ENCODE measurements at places on chromosomes 13 and 19.

- no peak for DNase-seq
Measured at GRCh38 chr19:7953576-7953975, 10.1 kb upstream of the TIMM44 start.

DNA sequence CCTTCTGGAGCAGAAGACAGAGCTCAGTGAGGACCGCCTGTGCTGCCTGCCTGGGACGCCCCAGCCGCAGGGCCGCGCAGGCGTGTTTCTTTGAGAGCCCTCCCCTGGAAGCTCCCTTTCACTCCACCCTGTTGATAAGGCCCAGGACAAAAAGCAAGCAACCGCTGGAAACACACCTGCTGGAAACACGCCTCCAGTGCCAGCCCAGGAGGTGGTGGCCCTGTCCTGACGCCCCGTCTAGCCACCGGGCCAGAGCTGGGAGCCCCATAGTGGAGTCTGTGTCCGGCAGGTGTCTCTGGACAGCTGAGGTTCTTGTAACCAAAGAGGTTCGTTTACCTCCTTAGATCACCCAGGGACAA lies 173.8 kb downstream of the KATNAL1 start:
- DNase-seq: no peak

DNA sequence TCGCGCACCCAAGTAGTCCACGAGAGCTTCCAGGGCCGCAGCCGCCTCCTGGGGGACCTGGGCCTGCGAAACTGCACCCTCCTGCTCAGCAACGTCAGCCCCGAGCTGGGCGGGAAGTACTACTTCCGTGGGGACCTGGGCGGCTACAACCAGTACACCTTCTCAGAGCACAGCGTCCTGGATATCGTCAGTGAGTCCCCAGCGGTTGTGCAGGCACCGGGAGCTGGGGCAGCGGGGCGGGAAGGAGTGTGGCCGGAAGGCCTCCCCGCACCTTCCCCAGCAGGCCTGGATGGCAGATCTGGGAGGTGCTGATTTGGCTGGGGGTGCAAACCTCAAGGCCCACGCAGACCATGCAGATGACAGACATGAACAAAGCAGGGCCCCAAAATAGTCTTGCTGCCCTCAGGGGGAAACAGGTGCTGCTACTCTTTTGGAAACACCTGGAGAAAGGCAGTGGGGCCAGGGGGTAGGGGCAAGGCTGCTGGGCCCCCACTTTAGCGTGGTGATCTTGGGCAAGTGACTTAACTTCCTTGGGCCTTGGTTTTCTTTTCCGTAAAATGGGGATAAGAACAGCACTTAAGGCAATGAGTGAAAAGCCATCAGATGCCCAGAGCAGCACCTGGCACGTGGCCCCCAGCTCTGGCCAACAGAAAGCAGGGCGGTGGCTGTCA lies 4.0 kb downstream of the MAG start:
- peak; percentile 70 for DNase-seq

DNA sequence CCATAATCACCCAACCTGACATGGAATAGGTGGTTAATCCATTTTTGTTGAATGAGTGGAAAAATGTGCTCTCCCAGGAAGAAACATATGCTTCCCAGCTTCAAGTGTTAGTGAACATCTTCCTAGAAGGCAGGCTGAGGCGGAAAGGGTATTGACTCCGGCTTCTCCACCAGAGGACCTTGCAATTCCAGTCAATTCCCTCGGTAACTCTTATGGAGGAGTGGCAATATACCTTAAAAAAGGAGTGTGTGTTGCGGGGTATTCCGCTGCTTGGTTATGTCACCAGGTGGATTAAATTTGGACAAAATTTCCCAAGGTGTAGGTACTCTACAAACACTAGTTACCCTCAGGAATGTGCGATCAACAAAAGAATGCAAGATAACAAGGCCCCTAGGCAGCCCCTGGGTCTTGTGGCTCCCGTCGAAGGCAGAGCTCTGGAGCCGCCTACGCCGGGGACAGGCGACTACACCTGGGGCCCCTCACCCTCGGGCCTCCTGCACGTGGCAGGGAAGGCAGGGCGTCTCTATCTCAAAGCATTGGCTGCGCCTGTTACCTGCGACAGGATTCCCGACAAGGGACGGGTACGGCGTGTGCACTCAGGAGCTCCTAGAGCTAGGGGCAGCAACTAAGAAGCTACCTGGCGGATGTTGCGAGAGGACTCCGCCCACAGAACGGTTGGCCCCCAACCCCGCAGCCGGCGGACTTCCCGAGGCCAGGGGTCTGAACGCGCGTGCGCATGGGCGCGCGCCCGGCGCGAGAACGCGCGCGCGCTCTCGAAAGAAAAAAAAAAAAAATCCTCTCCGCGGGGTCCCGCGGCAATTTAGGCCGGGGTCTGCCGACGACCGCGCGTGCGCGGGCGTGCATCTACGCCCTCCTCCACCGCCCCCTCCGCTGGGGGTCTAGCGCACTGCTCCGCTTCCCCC lies at the start of gene WDR87:
Gene WDR87, minus strand, starts transcription at position 649 of the 923 bp plus-strand sequence. CDS start 8,355 bp downstream, outside the sequence.
- DNase-seq: peak; percentile 64

DNA sequence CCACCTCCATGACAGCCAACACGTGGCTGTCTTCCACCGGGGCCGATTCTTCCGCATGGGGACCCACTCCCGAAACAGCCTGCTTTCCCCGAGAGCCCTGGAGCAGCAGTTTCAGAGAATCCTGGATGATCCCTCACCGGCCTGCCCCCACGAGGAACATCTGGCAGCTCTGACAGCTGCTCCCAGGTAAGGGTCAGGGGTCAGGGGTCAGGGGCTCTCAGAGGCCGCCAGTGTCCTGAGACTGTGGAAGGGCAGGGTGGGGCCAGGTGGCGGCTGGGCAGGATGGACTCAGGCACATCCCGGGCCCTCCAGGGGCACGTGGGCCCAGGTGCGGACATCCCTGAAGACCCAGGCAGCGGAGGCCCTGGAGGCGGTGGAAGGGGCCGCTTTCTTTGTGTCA lies 15.0 kb downstream of the CPT1C start:
- no peak for DNase-seq

- peak; percentile 74 for DNase-seq
Measured at GRCh38 chr13:48156466-48156865, 61.6 kb upstream of the MED4 start.

All from activated CD8-positive, alpha-beta memory T cell treated with anti-CD3 and anti-CD28 coated beads, Interleukin-2, amount 50 U/mL, for 48 hours (primary cell).